ENCODE measurements at places on chromosomes 1 and 21. TPM values are rescaled to one million over a fixed set of nuclear protein-coding genes. Genes with fewer than 3 reads are reported as not detected.

DNA sequence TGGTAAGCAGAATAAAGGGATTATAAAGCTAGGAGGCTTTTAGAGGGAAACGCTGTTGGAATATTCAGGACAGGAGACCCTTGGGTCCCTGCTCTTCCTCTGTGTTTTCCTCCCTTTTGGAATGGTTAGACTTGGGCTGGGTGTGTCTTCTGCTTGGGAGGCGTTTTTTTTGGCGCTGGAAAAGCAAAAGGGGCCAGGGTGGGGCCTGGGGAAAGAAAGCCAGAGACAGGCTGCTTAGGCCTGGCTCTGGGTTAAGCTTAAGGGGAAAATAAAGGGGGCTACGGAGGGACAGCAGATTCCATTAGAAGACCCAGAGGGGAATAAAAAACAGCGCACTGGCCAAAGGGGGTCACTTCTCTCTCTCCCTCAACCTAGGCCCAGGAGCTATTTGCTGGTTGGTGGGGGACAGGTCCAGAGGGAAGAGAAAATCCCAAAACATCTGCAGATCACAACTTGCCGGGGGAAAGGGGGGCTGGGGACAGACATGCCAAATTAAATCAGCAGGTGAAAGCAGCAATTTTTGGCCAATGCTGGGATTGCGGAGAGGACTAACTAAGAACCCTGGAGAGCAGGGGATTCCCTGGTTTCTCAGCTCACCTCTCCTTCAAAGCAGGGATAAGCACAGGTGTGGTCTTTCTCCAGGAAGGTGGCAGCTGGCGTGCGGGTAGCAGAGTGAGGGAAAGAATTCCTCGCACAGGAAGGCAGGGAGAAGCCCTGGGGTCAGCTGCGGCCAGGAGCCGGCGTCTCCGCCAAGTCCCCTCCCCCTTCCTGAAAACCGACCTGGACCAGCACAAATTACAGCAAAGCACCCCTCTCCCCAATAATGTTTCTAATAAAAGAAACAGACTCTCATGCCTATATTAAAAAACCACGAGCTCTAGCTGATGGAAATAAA, 82.2 kb upstream of the AK4 start:
- no peak for DNase-seq

GRCh38 chr1:8589571-8589970, 227.9 kb downstream of the RERE start:
- no peak for DNase-seq

GRCh38 chr21:34201001-34201400, 127.6 kb downstream of the MRPS6 start:
- DNase-seq: no peak

GRCh38 chr1:162007466-162007865, 16.2 kb downstream of the OLFML2B start:
- DNase-seq: no peak

GRCh38 chr1:157785248-157785647, 8.3 kb upstream of the FCRL2 start:
- no peak for DNase-seq

PDC gene
- not detected for total RNA-seq

- DNase-seq: peak; percentile 46
These were observed 529 bp upstream of the PRMT2 start for GRCh38 chr21:46634966-46635323.
